AG08395 (cell line): ENCODE measurements at places on chromosomes 5 and 9.

- DNase-seq, result no peak
These were observed 26.4 kb downstream of the PDCD1LG2 start for GRCh38 chr9:5536684-5537083.

DNA sequence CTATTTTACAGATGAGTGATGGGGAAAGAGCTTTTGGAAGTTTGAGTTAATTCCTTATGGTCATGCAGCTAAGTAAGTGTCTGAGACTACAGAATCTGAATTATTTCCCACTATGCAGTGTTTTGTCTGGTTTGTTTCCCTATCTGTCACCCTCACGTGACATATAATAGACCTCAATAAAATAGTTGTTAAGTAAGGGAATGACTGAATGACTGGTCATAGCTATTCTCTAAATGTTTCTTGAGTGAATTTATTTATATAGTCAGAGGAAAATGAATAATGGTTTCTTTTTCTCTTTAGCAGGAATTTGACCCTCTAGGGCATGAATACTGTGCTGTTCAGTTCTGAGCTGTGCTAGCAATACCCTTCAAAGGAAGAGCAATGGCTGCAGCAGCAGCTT lies 10.3 kb downstream of the TRIM32 start:
- DNase-seq, result peak; percentile 43

GRCh38 chr9:90078988-90079421 lies 474.2 kb downstream of the GADD45G start:
- DNase-seq, result no peak

DNA sequence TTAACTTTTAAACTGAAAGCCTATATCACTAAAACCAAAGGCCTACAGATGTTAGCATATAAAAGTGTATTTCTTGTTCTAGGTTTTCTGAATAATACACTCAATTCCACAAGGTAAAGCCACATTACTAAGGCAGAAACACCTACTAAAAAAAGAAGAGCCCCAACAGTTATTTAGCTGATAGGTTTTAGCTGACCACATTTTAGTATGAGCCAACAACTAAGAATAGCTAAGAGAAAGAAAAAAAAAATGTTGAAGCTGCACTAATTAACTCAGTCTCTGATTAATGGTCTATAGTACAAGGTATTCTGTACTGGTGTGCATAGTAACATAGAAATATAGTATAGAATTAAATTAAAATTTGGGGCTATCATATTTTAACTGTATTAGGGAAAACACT lies 23.5 kb downstream of the ZFR start:
- DNase-seq, result no peak

GRCh38 chr9:124037790-124038189 lies 26.2 kb downstream of the LHX2 start:
- no peak for DNase-seq

- DNase-seq, result no peak
These were observed 504.2 kb downstream of the ENC1 start for GRCh38 chr5:74136276-74136825.

DNA sequence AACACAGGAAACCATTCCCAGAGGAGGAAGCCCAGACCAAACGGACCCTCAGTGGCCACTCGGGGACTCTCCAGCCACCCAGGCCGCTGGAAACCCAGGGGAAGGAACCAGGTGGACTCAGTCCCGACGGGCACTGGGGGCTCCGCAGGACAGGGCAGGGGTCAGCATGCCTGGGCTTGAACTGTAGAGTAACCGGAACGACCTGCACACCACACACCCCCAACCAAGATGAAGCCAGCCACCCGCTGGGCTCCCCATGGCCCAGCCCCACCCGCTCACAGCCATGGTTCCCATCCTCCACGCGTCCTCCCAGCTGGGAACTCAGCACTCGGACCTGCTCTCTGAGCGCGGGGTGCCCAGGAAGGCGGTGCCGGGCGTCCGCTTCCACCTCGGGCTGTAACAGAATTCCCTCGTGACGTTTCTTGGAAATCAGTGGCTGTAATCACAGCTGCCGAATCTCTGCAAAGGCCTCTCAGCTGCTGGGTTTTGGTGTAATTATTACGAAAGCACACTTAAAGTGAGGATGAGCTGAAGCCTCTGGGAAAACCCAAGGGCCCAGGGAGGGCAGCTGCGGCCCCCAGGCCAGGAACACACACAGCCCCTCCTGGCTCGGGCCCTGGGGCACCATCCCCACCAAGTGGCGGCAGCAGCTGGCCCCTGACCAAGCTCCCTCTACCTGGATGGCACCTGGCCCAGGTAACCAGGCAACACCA lies 13.8 kb downstream of the NACC2 start:
- no peak for DNase-seq

DNA sequence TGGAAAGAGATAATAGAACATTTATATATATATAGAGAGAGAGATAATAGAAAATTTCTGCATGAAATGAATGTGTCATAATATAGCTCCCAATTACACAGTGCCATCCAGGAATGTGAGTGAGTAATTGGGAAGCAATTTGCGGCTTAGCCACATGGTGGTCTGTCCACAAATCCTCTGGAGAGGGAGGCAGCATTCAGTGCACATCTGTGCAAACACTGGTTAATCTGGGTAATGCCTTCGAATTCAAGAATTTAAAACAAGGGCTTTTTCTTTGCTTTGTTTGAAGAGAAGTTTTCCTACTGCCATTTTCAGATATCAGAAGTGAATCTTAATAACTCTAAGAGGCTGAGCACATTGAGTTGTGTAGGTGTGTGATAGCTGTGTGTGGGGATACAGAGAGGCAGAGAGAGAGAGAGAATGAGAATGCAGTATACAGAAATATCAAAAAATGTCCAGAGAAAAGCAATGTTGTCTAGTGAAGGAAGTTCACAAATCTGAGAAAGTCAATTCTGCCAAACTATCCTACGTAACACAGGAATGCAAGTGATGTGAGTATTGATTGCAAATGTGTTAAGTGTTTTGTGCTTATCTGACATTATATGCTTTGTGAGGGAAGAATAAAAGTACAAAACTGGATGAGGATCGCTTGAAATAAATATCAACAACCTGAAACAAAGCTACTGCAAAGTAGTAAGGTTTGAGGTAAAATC lies 134.6 kb downstream of the EDIL3 start:
- peak; percentile 76 for DNase-seq

GRCh38 chr9:75529463-75529862 lies 361.0 kb upstream of the PCSK5 start:
- no peak for DNase-seq

DNA sequence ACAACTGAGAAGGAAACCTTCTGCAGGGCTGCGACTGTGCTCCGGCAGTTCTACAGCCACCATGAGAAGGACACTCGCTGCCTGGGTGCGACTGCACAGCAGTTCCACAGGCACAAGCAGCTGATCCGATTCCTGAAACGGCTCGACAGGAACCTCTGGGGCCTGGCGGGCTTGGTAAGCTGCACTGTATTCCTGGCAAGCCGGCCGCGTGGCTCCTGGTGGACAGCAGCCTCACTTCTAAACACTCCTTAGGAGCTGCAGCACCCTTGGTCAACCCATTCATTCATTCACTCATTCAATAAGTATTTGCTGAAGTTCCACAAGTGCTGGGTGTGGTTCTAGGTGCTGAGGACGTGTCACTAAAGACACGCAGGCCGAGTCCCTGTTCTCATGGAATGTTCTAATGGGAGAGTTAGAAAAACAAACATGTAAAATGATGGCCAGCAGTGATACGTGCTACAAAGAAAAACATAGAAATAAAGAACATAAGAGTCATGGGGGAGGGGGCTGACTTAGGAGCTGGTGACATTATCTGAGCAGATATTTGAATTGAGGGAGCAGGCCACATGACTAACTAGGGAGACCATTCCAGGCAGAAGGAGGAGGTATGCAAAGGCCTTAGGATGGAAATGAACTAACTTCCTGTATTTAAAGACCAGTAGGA lies 6.1 kb downstream of the IL4 start:
- DNase-seq, result no peak

- DNase-seq, result peak; percentile 15
These were observed 55.9 kb upstream of the KLF9 start for GRCh38 chr9:70470050-70471015.

DNA sequence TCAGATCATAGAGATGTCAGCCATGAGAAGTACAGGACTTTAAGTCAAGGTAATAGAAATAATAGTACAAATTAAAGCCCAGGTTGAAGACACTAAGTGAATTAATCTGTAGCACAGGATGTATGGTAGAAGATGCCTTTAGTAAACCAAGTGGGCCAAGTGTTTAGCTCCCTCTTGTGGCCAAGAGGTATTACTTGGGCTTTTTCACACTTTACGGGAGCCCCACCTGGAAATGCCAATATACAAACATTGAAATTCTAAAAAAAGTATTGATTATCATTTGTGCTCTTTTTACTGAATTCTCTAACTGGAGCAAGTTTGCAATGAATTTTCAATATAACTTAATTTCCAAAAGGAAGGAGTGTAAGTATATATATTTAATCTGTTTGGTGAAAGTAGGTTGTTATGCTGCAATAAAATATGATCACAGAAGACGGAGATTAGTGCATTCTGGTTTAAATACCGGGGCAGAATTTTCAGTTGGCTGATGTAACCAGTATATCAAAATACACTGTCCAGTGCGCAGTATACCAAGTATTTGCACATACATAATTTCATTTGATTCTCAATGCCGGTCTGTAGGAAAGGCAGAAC lies 84.7 kb downstream of the PARP8 start:
- peak; percentile 53 for DNase-seq

GRCh38 chr9:16213781-16214515 lies 656.5 kb downstream of the BNC2 start:
- DNase-seq, result peak; percentile 93

DNA sequence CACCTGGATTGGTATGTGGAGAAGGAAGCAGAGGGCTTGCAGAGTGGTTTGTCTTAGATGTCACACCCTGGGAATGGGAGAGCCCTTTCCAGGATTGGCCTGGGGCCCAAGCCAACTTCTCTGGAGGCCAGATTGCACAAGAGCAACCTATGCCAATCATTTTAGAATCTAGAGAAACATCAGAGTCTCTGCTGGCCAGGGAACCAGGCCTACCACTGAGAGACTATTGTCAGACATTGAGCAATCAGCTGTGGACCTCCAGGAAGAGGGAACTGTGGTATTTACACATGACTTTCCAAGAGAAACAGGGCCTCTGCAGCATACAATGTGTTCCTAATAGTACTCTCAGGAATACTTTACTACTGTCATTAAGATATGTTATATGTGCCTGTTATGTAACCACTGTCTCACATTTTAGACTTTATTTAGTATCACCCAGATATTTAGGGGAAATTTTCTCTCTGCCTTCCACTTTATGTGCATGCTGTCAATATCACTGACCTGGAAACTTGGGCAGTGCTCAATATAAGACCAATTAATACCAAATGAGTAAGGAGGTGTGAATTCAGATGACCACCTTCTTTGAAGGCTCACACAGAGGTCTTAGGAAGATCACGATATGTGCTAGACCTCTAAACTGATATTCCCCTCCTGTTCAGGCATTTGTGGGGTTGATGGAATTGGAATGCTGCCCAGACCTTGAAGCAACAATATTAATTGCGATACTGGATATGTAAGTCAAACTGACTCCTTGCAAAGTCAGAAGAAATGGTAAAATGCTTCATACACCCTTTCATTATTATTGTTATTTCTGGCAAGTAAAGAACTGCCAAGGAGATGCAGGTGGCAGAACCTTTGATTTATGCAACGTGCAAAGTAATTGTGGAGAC lies 20.5 kb upstream of the CCL28 start:
- peak; percentile 70 for DNase-seq

GRCh38 chr5:159095866-159096242 lies 3.9 kb downstream of the EBF1 start:
- no peak for DNase-seq

DNA sequence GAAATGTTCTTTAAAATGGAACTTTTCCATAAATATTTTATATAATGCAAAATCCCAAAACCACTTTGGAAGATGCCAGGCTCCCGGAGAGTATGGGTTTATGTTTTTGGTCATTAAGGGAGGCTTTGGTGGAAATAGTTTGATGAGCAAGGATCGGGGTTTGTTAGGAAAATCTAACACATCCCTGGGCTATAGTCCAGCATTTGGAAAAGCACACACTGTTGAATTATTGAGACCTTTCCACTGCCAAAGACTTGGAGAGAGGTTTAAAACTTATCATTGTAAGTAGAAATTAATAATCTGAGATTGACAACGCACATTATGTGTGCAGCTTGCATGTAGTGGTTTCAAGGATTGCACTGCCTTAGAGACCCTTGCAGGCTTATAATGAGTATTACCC lies 156.3 kb downstream of the PARP8 start:
- DNase-seq, result no peak

GRCh38 chr5:123805300-123805699 lies 293.3 kb downstream of the CSNK1G3 start:
- no peak for DNase-seq
